PC-3 (cell line): ENCODE measurements at places on chromosomes 7 and 10. TPM values are rescaled to one million over a fixed set of nuclear protein-coding genes. Genes with fewer than 3 reads are reported as not detected.

DNA sequence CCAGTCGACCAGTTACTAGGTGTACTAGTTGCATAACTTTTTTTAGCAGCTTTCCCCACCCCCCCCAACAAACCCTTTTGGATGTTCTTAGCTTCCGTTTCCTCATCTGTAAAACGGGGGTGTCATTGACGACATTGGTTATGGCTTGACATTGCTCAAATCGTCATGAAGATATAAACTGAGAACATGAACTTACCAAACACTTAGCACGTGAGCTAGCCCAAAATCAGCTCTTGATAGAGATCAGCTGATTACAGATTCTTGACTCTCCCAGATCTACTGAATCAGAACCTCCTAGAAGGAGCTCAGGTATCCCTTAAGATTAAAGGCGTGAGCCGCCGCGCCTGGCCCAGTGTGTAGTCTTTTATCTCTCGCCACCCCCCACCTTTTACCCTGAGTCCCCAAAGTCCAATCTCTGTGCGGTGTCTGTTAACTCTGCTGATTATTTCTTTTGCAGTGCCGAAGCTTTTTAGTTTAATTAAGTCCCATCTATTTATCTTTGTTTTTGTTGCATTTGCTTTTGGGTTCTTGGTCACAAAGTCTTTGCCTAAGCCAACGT lies 1.0 kb upstream of the GNA12 start:
- H3K4me3 ChIP-seq, result peak overlapping the region; percentile 60
- DNase-seq, result no peak
- no peaks in the 10 kb centered on the region for H3K36me3 ChIP-seq
- H3K27ac ChIP-seq, result no peak overlapping the region

GRCh38 chr10:35607475-35608327 lies 2.6 kb downstream of the GJD4 start:
- H3K27me3 ChIP-seq, result no peaks in the 10 kb centered on the region
- peak overlapping the region; percentile 70 for H3K4me3 ChIP-seq
- peak; percentile 61 for DNase-seq
- H3K27ac ChIP-seq, result no peak overlapping the region
- H3K4me1 ChIP-seq, result peaks cover 21% of the 10 kb centered on the region

DNA sequence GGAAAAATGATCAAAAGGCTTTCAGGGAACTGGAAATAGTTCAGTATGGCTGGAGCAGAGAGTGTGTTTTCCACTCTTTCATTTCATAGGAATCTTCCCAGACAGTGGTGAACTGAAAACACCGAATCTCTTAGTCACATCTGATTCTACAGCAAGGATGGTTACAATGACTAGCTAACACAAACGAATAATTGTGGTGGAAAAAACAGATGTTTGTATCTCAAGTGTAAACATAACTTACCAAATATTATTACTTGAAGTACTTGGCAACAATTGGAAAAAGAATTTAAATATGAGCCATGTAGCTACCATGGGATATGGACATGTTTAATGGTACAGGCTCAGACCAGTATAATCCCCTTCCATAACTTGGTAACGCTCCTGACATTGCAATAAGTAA lies 21.1 kb upstream of the BPGM start:
- peak overlapping the region; percentile 9; the same call in 1 of the 2 replicates for H3K27ac ChIP-seq
- H3K36me3 ChIP-seq, result no peaks in the 10 kb centered on the region
- H3K27me3 ChIP-seq, result no peaks in the 10 kb centered on the region
- H3K4me1 ChIP-seq, result peaks cover 3% of the 10 kb centered on the region
- H3K4me3 ChIP-seq, result no peak overlapping the region
- DNase-seq, result peak; percentile 37

GRCh38 chr7:20244334-20245120 lies 27.3 kb upstream of the MACC1 start:
- H3K4me1 ChIP-seq, result peaks cover 22% of the 10 kb centered on the region
- no peak overlapping the region for H3K4me3 ChIP-seq
- H3K27me3 ChIP-seq, result no peaks in the 10 kb centered on the region
- no peaks in the 10 kb centered on the region for H3K36me3 ChIP-seq
- H3K27ac ChIP-seq, result no peak overlapping the region

- no peak overlapping the region for H3K27ac ChIP-seq
- peaks cover 8% of the 10 kb centered on the region; the same call in 1 of the 2 replicates for H3K36me3 ChIP-seq
- no peak overlapping the region for H3K4me3 ChIP-seq
- no peak for DNase-seq
- no peaks in the 10 kb centered on the region for H3K27me3 ChIP-seq
These were observed 132.6 kb downstream of the SLC25A13 start for GRCh38 chr7:96189129-96189820.

- no peaks in the 10 kb centered on the region for H3K36me3 ChIP-seq
- DNase-seq, result no peak
- no peaks in the 10 kb centered on the region for H3K27me3 ChIP-seq
- no peak overlapping the region for H3K4me3 ChIP-seq
- H3K4me1 ChIP-seq, result no peaks in the 10 kb centered on the region
- H3K27ac ChIP-seq, result no peak overlapping the region
These were observed 171.6 kb downstream of the CCDC3 start for GRCh38 chr10:12829831-12830390.

DNA sequence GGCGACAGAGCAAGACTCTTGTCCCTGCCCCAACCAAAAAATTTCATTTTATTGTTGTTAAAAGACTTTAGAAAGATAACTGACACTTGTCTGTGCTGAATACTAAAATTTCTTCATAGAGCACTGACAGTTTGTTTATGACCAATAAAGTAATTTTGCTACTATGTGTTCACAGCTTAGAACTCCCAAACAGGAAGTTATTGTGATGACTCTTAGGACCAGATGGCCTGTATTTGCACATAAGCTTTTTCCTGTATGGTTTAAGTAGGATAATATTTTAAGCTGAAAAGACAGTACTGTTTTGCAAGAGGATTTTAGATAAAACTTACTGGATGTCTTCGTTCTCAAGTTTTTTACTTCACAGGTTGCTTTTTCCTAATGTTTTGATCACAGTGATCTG lies 80.7 kb downstream of the MMRN2 start:
- no peaks in the 10 kb centered on the region for H3K36me3 ChIP-seq
- no peak for DNase-seq
- no peak overlapping the region for H3K4me3 ChIP-seq
- H3K27ac ChIP-seq, result no peak overlapping the region

GRCh38 chr7:96578606-96579005 lies 131.0 kb downstream of the SEM1 start:
- no peaks in the 10 kb centered on the region for H3K36me3 ChIP-seq
- H3K27ac ChIP-seq, result no peak overlapping the region
- no peaks in the 10 kb centered on the region for H3K27me3 ChIP-seq
- DNase-seq, result no peak
- no peaks in the 10 kb centered on the region for H3K4me1 ChIP-seq

DNA sequence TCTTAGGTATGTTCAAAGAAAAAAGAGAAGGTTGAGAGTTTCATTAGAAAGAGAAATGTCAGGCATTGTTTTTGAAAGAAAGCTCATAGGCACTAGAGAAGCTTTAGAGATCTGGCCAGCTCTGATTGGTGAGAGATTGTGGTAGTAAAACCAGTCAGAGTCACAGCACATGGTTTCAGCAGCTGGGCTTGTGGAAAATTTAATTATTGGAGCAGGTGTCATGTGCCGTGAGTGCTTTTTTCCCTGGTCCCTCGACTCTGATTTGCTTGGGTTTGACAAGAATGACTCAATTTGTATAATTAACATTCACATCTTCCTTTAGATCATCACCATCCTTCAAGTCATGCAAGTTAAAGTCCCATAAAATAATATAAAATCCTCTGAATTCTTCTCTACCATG lies 35.2 kb downstream of the MRPL32 start:
- DNase-seq, result no peak
- no peaks in the 10 kb centered on the region for H3K36me3 ChIP-seq

DNA sequence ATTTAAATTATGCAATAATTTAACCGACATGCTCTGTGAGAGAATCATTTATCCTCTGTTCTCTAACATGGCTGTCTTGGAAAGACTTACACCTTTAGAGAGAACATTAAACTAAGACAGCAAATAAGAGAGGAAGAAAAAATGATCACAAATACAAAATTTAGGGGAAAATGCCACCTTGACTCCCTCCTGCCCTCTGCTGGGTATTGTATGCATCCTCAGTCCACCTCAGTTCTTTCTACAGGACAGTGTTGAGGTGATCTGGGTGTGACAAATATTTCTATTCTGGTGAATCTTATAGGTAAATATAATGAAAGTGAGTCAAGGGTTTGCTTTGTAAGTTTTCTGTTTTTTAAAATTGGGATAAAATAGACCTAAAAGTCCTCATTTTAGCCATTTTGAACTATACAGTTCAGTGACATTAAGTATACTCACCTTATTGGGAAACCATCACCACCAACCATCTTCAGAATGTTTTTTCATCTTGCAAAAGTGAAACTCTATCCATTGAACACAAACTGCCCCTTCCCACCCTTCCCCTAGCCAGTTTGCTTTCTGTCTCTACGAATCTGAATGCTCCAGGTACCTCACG lies 61.5 kb upstream of the ELMO1 start:
- H3K36me3 ChIP-seq, result no peaks in the 10 kb centered on the region; the same call in 1 of the 2 replicates
- no peak overlapping the region for H3K27ac ChIP-seq
- H3K27me3 ChIP-seq, result no peaks in the 10 kb centered on the region
- DNase-seq, result peak; percentile 11

- peaks cover 73% of the 10 kb centered on the region for H3K4me1 ChIP-seq
- peak; percentile 69 for DNase-seq
- peak overlapping the region; percentile 89 for H3K27ac ChIP-seq
- H3K36me3 ChIP-seq, result peaks cover 27% of the 10 kb centered on the region
- H3K4me3 ChIP-seq, result peak overlapping the region; percentile 29; the same call in 1 of the 2 replicates
These were observed 19.7 kb downstream of the MET start for GRCh38 chr7:116691664-116692063.

- no peak overlapping the region for H3K27ac ChIP-seq
- no peak for DNase-seq
- H3K4me3 ChIP-seq, result no peak overlapping the region
- H3K4me1 ChIP-seq, result no peaks in the 10 kb centered on the region
- no peaks in the 10 kb centered on the region for H3K36me3 ChIP-seq
These were observed 275.0 kb downstream of the ELMO1 start for GRCh38 chr7:37173670-37174069.

DNA sequence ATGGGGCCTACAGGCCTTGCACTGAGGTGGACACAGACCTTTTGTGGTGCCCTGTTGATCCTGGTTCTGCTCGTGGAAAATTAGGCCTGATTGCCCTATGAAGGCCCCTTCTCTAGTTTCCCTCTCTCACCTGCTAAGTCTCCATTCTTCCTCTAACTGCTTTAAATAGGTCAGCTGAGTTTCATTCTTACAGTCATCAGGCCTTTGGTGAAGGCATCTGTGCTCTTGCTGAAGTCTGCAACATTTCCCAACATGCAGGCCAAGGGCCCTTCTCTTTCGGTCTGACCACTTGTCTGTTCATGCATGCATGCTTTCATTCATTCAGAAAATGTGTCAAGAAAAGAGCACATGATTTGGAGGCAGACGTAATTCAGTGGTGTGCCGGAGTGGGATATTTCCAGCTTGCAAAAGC lies 244.0 kb downstream of the BUB3 start:
- no peaks in the 10 kb centered on the region for H3K36me3 ChIP-seq
- H3K4me3 ChIP-seq, result no peak overlapping the region
- no peak for DNase-seq
- no peaks in the 10 kb centered on the region for H3K27me3 ChIP-seq

- no peaks in the 10 kb centered on the region for H3K36me3 ChIP-seq
- peaks cover 67% of the 10 kb centered on the region for H3K4me1 ChIP-seq
- H3K4me3 ChIP-seq, result no peak overlapping the region
These were observed 76.0 kb upstream of the CTTNBP2 start for GRCh38 chr7:117949232-117949631.

- H3K27ac ChIP-seq, result no peak overlapping the region
- DNase-seq, result no peak
- no peaks in the 10 kb centered on the region for H3K4me1 ChIP-seq
- no peak overlapping the region for H3K4me3 ChIP-seq
These were observed 146.3 kb upstream of the PTN start for GRCh38 chr7:137489880-137490279.

- no peak overlapping the region for H3K27ac ChIP-seq
- no peaks in the 10 kb centered on the region for H3K27me3 ChIP-seq
These were observed 821.0 kb upstream of the IGFBP3 start for GRCh38 chr7:46741938-46742540.

DNA sequence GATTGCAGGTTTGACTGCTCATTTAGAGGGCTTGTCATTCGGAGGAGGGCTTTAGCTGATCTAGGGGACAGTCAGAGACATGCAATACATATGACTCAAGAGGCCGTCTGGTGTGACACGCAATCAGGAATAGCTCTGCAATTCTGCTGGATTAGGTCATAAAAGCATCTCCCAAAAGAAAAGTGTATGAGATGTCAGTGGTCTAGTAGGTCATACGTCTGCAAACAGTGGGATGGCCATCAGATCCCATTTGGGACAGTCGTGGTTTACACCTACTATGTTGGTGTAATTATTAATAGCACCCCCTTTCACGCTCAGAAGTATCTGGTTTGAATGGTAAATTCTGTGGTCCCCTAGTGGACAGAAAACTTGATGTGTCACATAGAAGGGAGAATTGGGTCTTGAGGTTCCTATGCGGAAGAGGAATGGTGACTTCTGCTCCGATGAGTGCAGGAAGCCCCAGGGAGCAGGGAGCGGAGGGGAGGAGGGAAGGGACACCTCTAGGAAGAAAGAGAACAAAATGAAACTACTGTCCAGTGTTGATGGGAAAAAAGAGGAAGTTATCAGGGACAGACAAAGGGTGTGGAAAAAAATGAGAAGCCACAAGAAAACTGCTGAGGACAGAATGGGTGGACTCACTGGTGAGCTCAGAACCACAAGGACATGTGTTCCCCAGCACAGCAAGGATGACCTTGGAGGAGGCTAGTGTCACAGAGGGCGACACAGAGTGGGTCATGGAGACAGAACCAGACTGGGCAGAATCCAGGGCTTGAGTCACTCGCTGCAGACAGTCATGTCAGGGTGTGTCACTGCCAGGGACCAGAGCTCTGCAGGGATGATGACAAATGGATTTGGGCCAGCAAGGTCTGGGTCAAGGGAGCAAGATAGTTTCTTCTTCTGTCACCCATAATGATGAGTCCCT lies 59.9 kb downstream of the MAP3K8 start:
- H3K27ac ChIP-seq, result no peak overlapping the region
- DNase-seq, result peak; percentile 49

Gene PNLIPRP3
- total RNA-seq, result not detected in 2 replicates

Gene MBL2
- total RNA-seq, result 0.17 TPM in 1 of 2 replicates, not detected in the other

Gene NANOS1
- 5.4 and 6.0 TPM in 2 replicates for total RNA-seq

Gene ARHGEF5
- 15.5 and 17.7 TPM in 2 replicates for total RNA-seq

Gene NPS
- total RNA-seq, result not detected in 2 replicates

Gene NRP1
- 482 and 555 TPM in 2 replicates for total RNA-seq
